ENCODE measurements at places on chromosomes 11 and 22.

GRCh38 chr11:117945047-117945810, 16.0 kb upstream of the TMPRSS13 start:
- no peak for DNase-seq

DNA sequence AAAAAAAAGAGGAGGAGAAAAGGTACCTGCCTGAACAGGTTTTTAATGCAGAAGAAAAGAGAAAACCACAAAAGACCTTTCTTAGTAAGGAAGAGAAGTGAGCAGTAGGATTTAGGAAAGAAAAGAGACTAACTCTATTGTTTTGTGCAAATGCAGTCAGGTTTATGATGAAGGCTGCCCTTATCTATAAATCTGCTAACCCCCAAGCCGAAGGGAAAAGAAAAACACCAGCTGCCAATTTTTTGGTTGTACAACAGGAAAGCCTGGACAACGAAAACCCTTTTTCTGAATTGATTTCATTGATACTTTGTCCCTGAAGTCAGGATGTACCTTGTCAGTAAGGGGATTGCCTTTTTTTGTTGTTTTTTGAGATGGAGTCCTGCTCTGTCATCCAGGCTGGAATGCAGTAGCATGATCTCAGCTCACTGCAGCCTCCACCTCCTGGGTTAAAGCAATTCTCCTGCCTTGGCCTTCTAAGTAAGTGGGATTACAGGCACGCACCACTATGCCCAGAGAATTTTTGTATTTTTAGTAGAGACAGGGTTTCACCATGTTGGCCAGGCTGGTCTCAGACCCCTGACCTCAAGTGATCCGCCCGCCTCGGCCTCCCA, 21.2 kb downstream of the POLD4 start:
- DNase-seq: no peak

DNA sequence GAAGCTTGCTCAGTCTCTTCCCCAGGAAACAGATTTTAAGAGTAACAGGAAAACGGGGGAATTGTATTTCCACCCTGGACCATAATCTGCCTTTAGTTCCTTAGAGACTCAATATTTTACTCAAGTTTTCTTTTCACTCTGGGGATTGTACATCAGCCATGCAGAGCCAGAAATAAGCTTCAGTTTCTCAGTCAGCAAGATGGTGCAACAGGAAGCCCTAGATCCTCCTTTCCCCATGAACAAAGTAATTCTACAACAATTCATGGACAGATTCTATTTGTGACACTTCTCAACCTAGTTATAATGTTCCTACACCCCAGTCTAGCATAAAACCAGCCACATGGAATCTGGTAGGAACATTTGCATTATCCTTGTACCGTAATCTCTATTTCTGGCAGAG, 24.7 kb downstream of the OR8B2 start:
- no peak for DNase-seq

- DNase-seq: no peak
These were observed 13.6 kb downstream of the IPO7 start for GRCh38 chr11:9397746-9398680.

DNA sequence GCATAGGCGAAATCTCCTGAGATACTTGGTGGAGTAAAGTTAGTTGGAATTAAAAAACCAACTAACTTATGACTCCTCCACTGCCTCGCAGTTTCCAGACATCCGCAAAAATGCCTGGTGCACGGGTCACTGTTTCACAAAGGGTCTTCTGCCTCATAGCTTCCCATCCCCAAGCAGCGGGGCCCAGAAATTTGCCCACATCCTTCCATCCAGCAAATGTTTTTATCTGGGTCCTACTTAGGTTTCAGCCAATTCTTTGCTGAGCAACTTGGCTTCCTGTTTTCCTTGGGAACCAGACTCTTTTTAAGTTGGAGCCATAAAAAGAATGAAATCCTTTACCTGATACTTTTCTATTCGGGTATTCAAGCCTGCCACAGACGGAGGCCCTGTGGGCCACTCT, 36.2 kb downstream of the FZD4 start:
- DNase-seq: no peak

GRCh38 chr22:35477911-35478582, 62.6 kb upstream of the RASD2 start:
- DNase-seq: peak; percentile 18

DNA sequence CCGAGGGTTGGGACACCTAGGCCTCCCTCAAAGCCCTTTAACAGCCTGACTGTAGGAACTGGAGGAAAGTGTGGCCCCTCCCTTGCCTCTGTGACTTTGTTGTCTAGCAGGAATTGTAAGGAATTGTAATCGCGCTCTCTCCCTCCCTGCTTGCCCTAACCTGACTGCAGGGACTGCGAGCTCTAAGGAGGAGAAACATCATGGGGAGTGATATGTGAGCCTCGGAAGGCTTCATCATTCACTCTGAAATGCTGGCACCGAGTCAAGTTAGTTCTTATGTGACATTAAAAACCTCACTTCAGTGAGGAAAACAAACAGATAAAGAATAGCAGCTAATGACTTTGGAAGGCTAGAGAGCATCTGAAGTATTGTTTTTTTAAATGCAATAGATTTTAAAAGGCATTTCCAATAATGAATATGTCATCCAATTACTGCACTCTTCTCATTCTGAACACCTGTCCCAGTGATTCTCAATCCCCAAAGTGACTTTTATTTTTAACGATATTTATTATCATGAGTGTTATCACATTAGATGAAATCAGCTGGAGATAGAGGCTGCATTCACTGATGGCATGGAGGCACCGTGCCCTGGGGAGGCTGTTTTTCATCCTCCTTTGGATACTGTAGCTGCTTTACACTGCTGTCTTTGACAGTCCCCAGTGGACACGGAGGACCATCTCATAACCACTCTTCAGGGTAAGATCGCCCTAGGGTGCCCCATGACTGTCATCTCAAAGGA, 58.5 kb upstream of the NTM start:
- DNase-seq: peak; percentile 78

DNA sequence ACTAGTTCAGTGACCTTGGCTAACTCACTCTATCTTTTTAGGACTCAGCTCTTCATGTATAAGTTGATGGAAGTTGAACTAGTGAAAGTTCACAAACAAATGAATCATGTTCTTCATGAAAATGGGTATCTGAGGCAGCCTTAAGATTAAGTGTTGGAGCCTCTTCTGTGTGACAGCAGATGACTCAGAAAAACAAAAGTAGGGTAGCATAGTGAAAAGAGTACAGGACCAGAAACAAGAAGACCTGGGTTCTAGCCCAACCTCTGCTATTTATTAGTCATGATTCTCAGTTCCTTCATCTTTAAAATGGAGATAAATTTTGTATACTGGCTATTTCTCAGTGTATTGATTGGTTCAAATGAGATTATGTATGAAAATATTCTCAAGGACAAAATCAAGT, 60.2 kb downstream of the USP35 start:
- DNase-seq: no peak

DNA sequence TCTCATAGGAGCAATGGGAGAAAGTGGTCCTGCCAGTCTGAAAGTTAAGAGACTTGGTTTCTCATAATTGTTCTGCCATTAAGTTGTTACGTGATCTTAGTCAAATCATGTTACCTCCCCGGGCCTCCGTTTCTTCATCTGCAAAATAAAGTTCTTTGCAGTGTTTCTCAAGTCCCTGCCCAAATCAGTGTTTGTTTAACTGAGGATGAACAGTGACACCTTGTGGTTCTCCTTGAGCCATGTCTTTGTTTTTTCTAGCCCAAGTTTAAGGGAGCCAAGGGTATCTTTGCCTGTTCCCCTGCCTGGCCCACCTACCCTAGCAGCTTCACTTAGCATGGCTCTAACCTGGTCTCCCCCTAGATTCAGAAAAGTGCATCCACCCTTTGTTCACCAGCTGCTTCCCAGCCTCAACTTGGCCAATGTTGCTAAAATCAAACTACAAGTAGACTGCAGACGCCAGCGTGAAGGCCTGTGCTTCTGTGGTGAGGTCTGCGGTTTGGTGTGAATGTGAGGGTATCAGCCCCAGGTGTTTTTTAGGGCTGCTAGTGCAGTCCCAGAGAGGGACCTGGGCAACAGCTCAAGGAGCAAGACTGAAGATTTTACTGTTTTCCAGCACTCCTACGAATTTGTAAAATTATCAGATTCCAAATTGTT, 35.5 kb downstream of the FZD4 start:
- DNase-seq: peak; percentile 16

DNA sequence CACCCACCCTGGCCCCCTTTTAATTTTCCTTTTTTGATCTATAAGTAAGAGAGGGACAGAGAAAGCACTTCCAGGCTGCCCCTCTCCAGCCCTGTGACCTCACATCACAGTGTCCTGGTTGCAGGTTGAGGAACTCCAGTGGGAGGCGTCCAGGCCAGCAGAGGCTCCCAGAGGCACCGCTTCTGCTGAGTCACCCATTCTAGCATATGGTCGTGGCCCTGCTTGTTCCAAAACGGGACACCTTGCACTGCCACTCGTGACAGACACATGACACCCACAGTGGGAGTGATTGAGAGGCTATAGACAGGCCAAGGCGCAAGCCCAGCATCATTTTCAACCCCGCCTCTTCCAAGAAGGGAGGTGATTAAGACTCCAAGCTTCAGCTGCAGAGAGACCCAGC, 16.0 kb upstream of the TMPRSS4 start:
- DNase-seq: no peak

GRCh38 chr22:48567213-48567975, 1260.3 kb downstream of the BRD1 start:
- DNase-seq: no peak

DNA sequence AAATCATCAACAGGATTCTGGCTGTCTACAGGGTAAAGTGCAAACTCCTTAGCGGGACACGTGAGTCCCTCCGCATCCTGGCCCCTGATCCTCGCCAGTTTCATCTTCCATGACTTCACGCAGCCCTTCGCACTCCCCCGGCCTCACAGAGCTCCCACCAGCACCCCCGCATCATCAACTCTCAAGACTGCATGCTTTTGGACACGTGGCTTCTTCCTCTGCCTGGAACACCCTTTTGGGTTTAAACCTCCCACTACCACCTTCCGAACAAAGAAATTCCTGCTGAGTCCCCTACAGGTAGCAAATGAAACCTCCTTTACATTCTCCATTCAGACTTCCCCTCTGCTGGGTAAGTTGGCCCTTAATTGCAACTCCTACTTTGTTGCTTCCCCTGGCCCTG, 12.6 kb upstream of the EIF3M start:
- DNase-seq: no peak

DNA sequence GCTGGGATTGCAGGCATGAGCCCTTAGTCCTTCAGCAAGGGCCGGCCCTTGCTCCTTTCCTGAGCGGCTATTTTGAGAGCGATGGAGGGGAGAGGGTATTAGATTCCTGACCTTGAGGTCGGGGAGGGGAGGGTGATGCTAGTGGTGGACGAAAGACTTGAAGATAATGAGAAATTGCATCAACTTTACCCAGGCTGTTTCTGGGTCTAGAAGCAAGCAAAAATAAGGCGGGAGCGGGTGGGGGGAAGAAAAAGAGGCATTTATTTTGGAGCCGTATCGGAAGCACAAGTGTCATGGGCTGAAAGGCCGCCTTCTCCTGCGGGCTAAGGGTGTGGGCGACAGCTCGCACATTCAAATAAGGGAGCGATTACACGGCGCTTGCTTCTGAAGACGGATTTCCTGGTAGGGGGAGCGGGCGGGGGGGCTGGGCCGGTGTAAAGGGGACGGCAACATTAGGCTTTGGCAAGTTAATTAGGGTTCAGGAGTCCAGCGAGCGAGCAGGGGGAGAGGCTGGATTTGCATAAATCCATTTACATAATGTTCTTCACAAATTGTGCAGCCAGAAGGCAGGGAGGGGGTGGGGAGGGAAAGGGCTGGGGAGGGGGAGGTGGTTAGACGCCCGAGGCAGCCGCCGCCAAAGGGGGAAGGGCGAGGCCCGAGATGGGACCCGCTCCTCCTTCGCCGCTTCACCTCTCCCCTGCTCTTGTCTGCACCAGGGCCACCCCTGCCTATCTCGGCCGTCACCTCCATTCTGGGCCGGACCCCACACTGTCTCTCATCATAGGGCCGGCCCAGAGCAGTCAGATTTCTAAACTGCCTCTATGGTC, 245.9 kb downstream of the MIAT start:
- DNase-seq: no peak

GRCh38 chr11:70756756-70757155, 358.4 kb downstream of the CTTN start:
- DNase-seq: no peak

- DNase-seq: no peak
These were observed 12.3 kb upstream of the ASRGL1 start for GRCh38 chr11:62324731-62325556.

- DNase-seq: no peak
These were observed 8.4 kb downstream of the TP53I11 start for GRCh38 chr11:44942029-44942955.

DNA sequence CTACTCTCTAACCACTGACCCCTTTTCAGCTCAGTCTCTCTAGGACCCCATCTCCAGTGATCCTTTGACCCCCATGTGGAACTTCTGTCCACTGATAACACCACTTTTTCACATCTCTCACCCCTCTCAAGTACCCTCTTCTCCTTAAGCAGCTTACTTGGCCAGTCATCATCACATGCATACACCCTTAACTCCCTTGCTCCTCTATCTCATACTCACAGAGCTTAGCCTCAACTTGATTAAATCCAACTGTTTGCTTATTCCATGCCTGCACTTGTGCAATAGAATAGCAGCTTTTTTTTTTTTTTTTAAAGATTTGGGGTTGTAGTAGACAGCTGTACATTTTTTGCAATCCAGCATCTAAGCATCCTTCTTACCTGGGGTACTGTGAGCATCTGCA, 22.2 kb downstream of the AQP11 start:
- no peak for DNase-seq

DNA sequence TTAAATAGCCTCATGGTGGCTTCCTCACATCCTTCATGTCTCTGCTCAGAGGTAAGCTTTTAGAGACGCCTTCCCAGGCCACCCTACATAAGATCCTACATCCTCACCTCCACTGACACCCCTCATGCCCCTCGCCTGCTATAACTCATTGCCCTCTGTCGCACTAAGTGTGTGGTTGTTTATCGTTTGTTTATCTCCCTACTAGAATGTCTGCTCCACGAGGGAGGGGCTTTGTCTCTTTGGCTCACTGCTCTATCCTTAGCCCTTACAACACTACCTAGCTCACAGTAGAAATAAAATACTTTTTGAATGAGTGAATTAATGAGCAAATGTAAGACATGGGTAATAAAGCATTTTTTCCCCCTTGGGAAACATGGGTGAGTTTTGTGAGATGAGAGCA, 1.3 kb upstream of the CBLIF start:
- DNase-seq: no peak
